ENCODE measurements at places on chromosomes 2 and 18.

DNA sequence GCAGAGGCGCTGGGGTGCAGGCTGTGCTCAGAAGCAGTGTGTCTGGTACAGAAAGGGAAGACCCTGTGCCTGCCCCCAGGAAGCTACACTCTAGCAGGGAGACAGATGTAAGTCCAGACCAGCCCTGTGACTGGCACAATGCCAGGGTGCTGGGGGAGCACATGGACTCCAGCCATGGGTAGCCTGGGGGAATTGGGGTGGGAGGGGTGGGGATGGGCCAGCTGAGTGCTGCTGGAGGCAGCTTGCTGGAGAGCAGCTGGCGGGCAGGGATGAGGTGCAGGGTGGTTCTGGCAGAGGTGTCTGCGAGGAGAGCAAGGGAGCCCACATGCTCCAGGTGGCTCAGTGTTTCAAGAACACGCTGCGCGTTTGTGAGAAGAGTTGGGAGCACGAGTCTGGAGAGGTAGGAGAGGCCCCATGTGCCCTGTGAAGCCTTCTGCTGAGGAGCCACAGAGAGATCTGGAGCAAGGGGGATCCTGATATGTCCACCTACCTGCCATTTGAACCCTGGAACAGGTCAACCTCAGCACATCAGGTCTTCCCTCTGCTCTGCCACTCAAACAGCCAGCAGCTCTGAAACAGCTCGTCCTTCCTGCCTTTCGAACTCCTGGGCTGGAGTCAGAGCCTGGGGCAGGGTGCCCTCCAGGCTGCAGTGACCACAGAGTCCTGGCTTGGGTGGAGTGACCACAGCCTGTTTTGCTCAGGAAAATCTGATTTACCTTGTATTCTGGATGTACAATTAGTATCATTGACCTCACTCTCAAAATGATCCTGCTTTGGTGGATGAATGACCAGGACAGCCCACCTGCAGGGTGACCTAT is 15.1 kb downstream of the ALLC start:
- DNase-seq, result no peak

DNA sequence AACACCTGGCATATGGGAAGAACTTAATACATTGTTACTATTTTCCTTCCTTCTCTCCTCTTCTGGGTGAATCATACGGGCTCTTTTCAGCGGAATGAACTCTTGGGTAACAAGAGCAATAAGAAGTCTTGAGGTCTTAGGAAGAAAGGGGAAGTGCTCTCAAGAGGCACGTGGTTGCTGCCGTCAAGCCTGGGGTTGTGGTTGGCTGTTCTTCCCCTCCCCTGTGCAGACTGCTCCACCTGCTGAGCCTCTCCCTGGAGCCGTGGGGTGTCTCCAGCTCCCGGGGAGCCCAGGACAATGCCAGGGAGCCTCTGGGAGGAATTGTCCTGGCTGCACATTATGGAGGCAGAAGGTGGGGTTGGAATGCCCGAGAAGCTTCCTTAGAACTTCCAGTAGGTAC is 19.4 kb downstream of the TOGARAM2 start:
- peak; percentile 60 for DNase-seq

GRCh38 chr2:6896930-6897759 is 19.6 kb downstream of the RSAD2 start:
- peak; percentile 80 for DNase-seq

GRCh38 chr2:235002198-235003095 is 50.6 kb downstream of the SH3BP4 start:
- DNase-seq, result no peak

Data from hematopoietic multipotent progenitor cell treated with erythropoietin and hydrocortisone succinate and interleukin-3 and kit ligand, for 8 days (in vitro differentiated cells).